ENCODE measurements at places on chromosomes 16 and 17.

GRCh38 chr16:56426585-56426984 lies 1.2 kb upstream of the AMFR start:
- DNase-seq: peak; percentile 2

GRCh38 chr17:6592173-6592572 lies 35.8 kb upstream of the PITPNM3 start:
- DNase-seq: no peak

DNA sequence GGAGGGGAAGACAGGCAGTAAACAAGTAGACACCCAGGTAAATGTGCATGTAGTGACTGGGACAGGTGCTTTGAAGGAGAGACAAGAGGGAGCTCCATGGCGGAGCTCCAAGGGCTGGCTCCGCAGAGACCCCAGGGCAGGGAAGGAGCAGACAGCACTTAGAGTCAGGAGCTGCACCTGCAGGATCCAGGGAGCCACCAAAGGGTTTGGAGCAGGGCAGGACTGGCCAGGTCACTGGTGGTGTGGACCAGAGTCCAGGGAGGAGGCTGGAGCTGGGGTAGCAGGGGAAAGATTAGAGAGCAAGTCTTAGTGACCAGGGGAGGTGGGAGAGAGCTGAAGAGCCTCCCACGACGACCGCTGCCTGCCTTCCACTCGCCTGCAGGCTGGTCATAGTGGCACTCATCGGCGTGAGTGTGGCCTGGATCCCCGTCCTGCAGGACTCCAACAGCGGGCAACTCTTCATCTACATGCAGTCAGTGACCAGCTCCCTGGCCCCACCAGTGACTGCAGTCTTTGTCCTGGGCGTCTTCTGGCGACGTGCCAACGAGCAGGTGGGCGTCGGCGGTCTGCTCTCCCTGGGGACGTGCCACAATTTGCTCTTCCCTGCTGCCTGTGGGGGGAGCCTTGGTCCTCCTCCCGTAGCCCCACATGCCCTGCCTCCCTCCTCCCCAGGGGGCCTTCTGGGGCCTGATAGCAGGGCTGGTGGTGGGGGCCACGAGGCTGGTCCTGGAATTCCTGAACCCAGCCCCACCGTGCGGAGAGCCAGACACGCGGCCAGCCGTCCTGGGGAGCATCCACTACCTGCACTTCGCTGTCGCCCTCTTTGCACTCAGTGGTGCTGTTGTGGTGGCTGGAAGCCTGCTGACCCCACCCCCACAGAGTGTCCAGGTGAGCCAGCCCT lies 14.7 kb upstream of the FAM83G start:
- no peak for DNase-seq

DNA sequence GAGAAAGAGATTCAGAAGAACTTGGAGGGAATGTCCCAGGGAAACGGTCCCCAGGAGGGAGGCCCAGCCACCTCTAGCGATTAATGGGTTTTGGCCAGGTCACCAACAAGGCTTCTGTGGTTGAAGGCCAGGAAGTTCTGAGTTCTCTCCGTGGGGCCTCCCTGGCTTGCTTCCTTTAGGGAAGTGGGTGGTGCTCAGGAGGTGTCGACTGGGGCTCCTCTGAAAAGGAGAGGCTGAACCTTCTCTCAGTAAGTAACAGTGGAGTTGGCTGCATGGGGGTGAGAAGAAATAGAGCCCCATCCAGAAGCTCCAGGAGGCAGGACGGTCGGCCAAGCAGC lies 77.1 kb upstream of the GSE1 start:
- DNase-seq: no peak

GRCh38 chr17:41678907-41679739 lies 9.6 kb upstream of the EIF1 start:
- peak; percentile 48 for DNase-seq

All from fibroblast of mammary gland (primary cell).